SK-N-SH (cell line): ENCODE measurements at places on chromosomes 5 and 9.

- no peak for DNase-seq
- H3K27ac ChIP-seq = no peak overlapping the region
- H3K4me3 ChIP-seq = no peak overlapping the region
- H3K27me3 ChIP-seq = no peaks in the 10 kb centered on the region
- H3K4me1 ChIP-seq = no peaks in the 10 kb centered on the region
Observed at GRCh38 chr9:73640971-73641370, 489.3 kb downstream of the ANXA1 start.

DNA sequence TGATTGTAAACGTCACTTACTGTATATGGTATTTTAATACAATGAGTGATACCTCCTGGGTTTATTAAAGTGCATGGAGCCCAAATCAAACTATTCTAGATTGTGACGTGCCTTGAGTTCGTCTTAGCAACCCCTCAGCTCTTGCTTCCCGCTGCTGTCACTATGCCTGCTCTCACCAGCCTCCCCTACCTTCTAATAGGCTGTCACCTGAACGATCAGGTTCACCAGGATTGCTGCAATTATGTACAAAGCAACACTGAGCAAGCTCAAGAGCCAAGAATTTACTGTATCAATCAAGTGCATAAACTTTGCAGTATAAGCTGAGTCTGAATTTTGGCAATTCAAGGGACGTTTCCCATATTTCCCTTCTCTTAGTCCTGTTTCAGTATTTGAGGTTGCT, 3.0 kb downstream of the LECT2 start:
- H3K27ac ChIP-seq = no peak overlapping the region
- H3K27me3 ChIP-seq = no peaks in the 10 kb centered on the region
- DNase-seq = no peak
- H3K4me1 ChIP-seq = no peaks in the 10 kb centered on the region
- H3K4me3 ChIP-seq = no peak overlapping the region

DNA sequence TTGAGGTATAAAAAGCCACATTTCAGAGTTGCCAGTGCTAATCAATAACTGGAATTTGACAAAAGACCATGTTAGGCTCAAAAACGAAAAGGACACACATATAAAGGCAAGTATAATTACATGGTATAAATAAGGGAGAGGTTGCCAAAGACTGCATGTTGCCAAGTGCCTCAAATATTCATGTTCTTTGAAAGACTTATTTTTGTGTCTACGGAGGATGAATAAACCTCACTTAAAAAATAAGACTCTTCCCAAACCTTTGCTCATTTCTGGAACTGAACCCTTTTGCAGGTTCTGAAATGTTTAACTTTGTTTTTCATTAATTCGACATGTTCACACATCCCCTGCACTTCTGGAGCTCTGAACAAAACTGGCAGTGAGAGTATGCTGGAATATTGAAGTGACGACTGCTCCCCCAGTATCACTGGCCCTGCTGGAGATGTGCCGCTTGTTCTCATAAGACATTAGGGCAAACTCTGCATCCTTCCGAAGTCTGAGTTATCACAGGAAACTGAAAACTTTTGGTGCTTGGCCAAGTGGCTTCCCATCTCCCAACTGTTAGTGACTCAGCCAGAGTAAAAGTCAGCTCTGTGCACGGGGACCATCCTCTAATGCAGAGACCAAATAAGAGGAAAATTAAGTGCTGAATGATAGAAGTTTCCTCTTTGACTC, 336.8 kb downstream of the GLIS3 start:
- H3K27me3 ChIP-seq = no peaks in the 10 kb centered on the region
- DNase-seq = no peak
- peaks cover 3% of the 10 kb centered on the region for H3K36me3 ChIP-seq
- peak overlapping the region; percentile 19; the same call in 1 of the 2 replicates for H3K27ac ChIP-seq
- H3K4me3 ChIP-seq = peak overlapping the region; percentile 38
- peaks cover 29% of the 10 kb centered on the region for H3K4me1 ChIP-seq

GRCh38 chr9:79154806-79155205, 417.0 kb upstream of the TLE4 start:
- no peaks in the 10 kb centered on the region for H3K4me1 ChIP-seq
- no peaks in the 10 kb centered on the region for H3K36me3 ChIP-seq
- no peak overlapping the region for H3K27ac ChIP-seq
- H3K4me3 ChIP-seq = no peak overlapping the region
- no peak for DNase-seq

DNA sequence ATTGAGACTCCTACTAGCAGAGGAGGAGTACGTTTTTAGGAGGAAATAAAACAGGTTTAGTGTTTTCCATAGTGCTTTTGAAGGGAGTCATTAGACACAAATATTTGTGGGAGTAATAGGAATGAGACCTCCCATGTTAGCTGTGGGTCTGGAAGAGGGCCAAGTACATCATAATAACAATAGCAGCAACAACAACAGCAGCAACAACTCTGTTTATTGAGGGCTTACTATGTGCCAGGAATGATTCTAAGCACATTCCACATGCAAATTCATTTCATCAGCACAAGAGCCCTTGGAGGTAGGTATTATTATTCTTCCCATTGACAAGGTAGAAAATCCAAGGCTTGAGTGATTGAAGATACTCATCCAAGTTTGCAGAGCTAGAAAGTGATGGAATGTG, 384.2 kb upstream of the RPS23 start:
- no peaks in the 10 kb centered on the region for H3K27me3 ChIP-seq
- no peak for DNase-seq
- no peaks in the 10 kb centered on the region for H3K4me1 ChIP-seq
- H3K4me3 ChIP-seq = no peak overlapping the region
- H3K27ac ChIP-seq = no peak overlapping the region

DNA sequence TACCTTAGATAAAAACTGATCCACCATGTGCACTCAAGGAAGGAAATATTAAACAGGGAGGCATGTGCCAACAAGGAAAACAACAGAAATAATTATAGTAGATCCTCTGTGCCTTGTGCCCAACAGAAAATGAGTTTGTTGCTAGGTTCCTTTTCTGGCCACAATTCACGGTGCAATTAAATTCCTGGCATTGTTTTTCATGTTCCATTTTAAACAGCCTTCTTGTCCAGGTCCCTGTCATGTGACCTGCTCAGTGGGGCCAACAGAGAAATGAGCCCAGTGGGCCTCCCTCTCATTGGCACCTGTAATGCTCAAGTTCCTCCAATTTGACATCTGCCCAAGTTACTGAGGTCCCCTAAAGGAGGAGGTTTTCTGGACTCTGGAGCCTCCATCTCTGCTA, 56.5 kb downstream of the SPOCK1 start:
- no peak overlapping the region for H3K27ac ChIP-seq
- peaks cover 2% of the 10 kb centered on the region; the same call in 1 of the 2 replicates for H3K4me1 ChIP-seq
- H3K27me3 ChIP-seq = no peaks in the 10 kb centered on the region
- no peak overlapping the region for H3K4me3 ChIP-seq
- no peak for DNase-seq
- H3K36me3 ChIP-seq = no peaks in the 10 kb centered on the region

DNA sequence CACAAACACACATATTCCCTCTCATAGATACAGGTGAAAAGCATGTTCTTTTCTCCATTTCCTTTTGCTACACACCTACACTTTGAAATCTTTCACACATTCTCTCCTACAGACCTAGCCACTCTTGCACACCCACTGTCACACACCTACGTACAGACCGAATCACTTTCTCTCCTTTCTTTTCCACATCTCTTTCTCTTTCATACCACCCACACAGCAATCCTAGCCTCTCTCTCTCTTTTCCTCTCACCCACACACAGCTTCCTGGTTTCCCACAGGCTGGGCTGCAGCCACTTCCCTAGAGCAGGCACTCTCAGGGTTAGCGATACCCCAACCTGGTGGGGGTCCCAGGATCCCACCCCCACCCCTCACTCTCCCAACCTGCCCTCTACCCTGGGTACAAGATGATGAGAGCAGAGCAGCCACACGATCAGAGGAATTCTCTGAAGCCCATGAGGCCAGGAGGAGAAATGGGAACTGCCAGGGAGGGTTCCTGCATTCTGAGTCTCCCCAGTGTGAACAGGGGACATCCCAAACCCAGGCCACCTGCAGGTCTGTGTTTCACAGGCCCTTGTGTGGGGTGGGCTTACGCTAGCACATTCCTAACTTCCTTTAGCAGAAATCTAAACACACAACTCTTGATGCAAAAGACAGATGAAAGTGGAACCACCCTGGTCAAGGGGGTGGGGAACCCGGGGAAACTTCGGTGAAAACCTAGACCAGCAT, 17.1 kb upstream of the SYNPO start:
- DNase-seq = no peak
- no peak overlapping the region for H3K27ac ChIP-seq
- H3K36me3 ChIP-seq = peaks cover 13% of the 10 kb centered on the region; the same call in 1 of the 2 replicates
- no peaks in the 10 kb centered on the region for H3K27me3 ChIP-seq

GRCh38 chr5:478982-479535, 36.1 kb downstream of the EXOC3 start:
- H3K27ac ChIP-seq = no peak overlapping the region
- H3K27me3 ChIP-seq = no peaks in the 10 kb centered on the region
- H3K36me3 ChIP-seq = no peaks in the 10 kb centered on the region
- no peak overlapping the region for H3K4me3 ChIP-seq
- DNase-seq = no peak

DNA sequence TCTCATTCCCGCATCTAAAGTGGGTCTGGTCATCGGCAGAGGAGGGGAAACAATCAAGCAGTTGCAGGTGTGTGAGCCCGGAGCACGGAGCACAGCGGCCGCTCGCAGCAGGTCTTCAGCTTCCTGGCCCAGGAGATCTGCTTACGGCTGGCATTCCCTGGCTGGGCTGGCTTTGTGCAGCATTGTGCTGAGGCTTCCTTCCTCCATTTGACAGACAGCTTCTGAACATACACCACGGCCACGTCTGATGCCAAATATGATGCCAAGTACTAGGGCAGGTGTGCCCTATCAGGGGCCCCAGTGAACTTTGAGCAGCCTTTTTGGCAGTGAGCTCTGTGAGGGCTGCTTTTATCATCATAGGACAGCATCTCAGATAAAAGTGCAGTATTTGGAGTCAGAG, 37.1 kb downstream of the FUBP3 start:
- no peak overlapping the region for H3K27ac ChIP-seq
- H3K4me3 ChIP-seq = no peak overlapping the region
- H3K4me1 ChIP-seq = no peaks in the 10 kb centered on the region
- no peak for DNase-seq
- peaks cover 95% of the 10 kb centered on the region for H3K36me3 ChIP-seq

DNA sequence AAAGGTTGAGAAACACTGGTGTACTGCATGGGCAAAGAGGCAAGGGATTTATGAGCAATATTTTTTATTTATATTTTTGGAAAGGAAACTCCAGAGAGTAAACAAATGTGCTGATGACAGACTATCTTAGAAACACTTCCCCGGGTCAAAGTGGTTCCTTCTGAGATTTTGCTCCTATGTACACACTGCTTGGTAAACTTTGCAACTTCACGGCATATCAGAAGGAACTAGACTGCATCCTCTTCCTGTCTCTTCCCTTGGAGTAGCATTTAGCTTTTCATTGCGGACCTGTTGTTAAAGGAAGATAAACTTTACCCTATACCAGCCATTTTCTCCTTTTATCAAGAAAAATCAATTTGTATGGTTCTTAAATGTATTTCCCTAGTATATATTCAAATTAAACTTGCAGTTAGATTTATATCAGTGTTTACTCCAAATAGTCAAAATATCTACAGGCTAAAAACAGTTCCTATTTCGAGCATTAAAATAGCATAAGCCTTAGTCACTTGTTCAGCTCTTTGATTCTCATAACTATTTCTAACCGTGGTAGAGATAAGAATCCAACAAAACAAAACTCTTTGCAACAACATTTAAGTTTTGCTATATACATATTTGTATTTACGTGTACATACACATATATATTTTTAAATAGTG, 48.0 kb upstream of the LRRC19 start:
- H3K4me3 ChIP-seq = no peak overlapping the region
- DNase-seq = no peak
- H3K27me3 ChIP-seq = no peaks in the 10 kb centered on the region
- H3K4me1 ChIP-seq = no peaks in the 10 kb centered on the region; the same call in 1 of the 2 replicates
- no peak overlapping the region for H3K27ac ChIP-seq

DNA sequence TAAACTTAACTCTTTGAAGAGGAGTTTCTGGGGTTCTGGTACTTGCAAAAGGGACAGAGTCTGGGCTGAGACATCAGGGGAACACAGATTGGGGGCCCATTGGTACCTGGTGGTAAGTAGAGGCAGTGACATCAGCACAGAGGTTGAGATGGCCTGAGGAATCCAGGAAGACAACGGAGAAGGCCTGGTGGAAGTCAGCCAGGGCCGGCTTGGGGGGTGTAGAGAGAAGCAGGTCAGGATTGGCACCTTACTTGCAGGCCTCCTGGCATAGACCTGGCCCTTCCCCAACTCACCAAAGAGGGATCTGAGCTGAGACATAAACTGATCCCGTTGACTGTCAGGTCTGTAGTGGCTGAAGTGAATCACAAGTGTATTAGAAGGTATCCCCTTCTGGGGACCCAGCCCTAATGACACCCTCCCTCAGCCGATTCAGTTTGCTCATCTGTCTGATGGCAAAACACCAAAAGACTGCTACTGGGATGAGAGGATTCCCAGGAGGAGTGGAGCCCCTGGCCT, 5.5 kb downstream of the NOL6 start:
- no peak overlapping the region for H3K27ac ChIP-seq
- H3K36me3 ChIP-seq = peaks cover 62% of the 10 kb centered on the region
- H3K4me1 ChIP-seq = no peaks in the 10 kb centered on the region
- no peak overlapping the region for H3K4me3 ChIP-seq

DNA sequence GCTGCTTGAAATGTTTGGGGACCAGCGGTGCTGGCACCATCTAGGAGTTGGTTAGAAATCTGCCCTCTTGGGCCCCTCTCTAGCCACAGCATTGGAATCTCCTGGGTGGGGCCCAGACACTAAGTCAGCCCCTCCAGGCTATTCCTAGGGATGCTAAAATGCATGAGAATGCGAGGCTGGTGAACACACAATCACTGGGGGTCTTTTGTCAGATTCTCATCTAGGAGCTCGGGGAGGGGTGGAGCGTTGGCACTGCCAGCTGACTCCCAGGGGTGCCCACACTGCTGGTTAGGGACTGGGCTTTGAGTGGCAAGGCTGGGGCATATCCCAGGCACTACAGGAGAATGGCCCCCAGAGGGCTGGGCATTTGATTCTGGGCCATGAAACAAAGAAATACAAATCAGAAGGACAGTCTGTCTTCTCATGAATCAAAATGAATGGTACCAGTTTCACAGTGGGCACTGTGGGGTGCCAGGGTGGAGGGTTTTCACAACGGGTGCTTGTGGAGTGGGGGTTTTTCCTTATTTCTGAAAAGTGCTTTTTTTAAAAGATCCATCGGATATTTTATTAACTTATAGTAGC, 127.8 kb upstream of the RAPGEF1 start:
- no peak overlapping the region for H3K4me3 ChIP-seq
- peaks cover 33% of the 10 kb centered on the region for H3K4me1 ChIP-seq
- peaks cover under 1% of the 10 kb centered on the region; the same call in 1 of the 2 replicates for H3K36me3 ChIP-seq
- no peaks in the 10 kb centered on the region for H3K27me3 ChIP-seq
- DNase-seq = no peak
- no peak overlapping the region for H3K27ac ChIP-seq

GRCh38 chr9:87500491-87501270, 3.0 kb downstream of the DAPK1 start:
- peaks cover 17% of the 10 kb centered on the region; the same call in 1 of the 2 replicates for H3K27me3 ChIP-seq
- no peak overlapping the region for H3K27ac ChIP-seq
- DNase-seq = peak; percentile 38
- no peaks in the 10 kb centered on the region for H3K36me3 ChIP-seq
- H3K4me1 ChIP-seq = peaks cover 2% of the 10 kb centered on the region; the same call in 1 of the 2 replicates

- DNase-seq = no peak
- peaks cover 24% of the 10 kb centered on the region for H3K36me3 ChIP-seq
- H3K4me3 ChIP-seq = no peak overlapping the region
- no peaks in the 10 kb centered on the region for H3K4me1 ChIP-seq
- H3K27me3 ChIP-seq = no peaks in the 10 kb centered on the region
Observed at GRCh38 chr9:36125062-36125855, 11.3 kb upstream of the GLIPR2 start.

GRCh38 chr9:101093620-101094019, 65.1 kb downstream of the PLPPR1 start:
- H3K4me3 ChIP-seq = no peak overlapping the region
- H3K4me1 ChIP-seq = no peaks in the 10 kb centered on the region
- H3K27ac ChIP-seq = no peak overlapping the region
- no peak for DNase-seq
- no peaks in the 10 kb centered on the region for H3K27me3 ChIP-seq
- no peaks in the 10 kb centered on the region for H3K36me3 ChIP-seq
